ENCODE measurements at places on chromosomes 2 and 18. TPM values are rescaled to one million over a fixed set of nuclear protein-coding genes. Genes with fewer than 3 reads are reported as not detected.

- no peak for DNase-seq
Measured at GRCh38 chr2:152175012-152175367, 573 bp downstream of the STAM2 start.

Gene RUFY4
- polyA plus RNA-seq, result not detected

Gene MRPL19
- 13.9 TPM for polyA plus RNA-seq

GRCh38 chr2:207825978-207826377 lies 56.3 kb upstream of the FZD5 start:
- no peak for DNase-seq

All from BJ (cell line).